EH (cell line): ENCODE measurements at places on chromosomes 11 and 22.
A peak's percentile ranks its signal among the peaks of the same experiment; 100 is the strongest.

DNA sequence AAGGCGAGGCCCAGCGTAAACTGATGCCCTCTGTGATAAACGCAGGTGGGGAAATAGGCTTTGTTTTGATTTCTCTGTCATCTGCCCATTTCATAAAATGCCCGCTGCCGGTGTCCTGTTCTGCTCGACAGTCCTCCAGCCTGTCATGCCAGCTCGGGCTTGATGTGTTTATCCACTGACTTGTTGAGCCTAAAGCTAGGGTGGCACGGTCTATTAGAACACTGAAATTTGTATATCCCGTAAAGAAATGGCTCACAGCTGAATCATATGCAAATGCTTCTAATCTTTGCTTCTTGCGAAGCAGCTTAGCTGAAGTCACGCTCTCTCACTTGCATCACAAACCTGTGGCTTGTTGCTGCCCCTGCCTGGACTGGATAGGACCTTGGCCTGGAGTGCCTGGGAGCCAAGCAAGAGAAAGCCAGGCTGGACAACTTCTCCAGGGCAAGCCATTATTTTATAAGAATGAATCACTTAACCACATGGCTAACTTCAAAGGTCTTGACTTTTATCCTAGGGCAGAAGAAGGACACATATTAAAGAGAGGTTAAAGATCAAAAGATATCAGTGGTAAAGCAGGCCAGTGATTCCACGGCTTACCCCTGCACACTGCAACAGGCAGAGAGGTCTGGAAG is 33.1 kb downstream of the EHF start:
- peak; percentile 96 for DNase-seq

DNA sequence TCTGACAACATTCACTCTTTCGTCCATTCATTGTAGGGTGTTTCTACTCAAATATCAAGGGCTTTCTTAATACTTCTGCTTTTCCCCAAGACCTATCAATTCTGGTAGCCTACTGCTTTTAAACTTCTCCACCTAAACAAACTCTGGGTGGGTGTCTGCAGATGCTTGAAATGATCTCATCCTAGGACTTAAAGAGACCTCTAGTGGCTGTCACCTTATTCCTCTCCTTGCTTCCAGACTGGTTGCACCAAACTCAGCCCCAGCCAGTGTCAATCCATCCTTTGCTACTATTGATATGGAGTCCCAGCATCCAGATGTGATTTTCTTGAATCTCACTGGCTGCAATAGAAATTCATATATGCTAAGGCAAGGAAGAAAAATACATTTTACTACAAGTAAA is 274.7 kb downstream of the NXPE2 start:
- no peak for DNase-seq

- DNase-seq, result no peak
Measured at GRCh38 chr22:19593991-19594569, 69.9 kb upstream of the CLDN5 start.

GRCh38 chr11:2740275-2740940 is 40.6 kb upstream of the KCNQ1OT1 start:
- DNase-seq, result no peak

DNA sequence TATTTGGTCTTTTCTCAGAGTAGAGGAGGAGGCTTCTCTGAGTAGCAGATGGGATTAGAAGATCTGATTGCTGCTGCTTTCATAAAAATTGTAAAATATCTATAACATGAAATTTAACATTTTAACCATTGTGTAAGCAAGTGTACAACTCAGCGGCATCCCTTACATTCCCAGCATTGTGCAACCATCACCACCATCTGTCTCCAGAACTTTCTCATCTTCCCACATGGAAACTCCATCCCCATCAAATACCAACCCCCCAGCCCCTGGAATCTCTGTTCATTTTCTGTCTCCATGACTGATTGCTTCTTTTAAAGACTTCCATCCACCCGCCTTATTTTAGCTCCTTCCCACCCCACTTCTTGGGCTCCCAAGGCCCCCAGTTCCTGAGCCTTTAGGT is 32.3 kb downstream of the MRGPRD start:
- peak; percentile 55 for DNase-seq

GRCh38 chr11:131063638-131064037 is 147.4 kb upstream of the SNX19 start:
- DNase-seq, result no peak

GRCh38 chr11:10674440-10674855 is 19.1 kb downstream of the IRAG1 start:
- peak; percentile 52 for DNase-seq

DNA sequence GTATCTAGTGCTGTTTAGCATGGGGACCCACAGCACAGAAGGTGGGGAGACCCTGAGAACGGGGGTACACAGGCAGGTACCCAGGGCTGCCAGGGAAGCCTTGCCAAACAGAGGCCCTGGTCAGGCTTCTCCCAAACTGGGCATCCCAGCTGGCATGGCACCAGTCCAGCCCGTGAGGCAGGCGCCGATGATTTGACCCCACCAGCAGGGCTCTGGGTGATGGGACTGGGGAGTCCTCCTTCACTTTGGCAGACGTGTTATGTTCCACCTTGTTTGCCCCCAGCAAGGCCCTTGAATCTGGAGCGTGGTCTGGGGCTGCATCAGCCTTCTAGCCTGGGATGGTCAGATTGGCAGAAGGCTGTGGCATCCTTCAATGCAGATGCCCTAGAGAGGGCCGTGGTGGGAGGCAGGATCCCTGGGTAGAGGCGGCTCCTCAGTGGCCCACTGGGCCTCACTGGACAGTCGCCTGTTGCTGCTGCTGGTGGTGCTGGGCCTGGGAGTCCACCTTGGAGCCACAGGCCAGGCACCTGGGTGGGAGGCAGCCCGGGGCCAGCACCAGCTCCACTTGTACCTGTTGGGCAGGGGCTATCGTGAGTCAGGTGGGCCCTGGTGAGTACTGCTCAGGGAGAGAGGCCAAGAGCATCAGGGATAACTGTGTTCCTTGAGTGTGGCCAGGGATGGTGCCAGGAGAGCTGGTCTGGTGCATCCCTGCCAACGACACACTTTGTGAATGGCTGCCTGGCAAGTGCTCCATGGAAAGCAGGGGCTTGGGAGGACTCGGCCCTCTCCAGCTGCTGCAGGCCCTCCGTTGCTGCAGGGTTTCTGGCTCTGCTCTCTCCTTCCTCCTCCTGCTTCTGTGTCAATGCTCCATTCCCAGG is 3.3 kb downstream of the ADORA2A start:
- DNase-seq, result no peak

DNA sequence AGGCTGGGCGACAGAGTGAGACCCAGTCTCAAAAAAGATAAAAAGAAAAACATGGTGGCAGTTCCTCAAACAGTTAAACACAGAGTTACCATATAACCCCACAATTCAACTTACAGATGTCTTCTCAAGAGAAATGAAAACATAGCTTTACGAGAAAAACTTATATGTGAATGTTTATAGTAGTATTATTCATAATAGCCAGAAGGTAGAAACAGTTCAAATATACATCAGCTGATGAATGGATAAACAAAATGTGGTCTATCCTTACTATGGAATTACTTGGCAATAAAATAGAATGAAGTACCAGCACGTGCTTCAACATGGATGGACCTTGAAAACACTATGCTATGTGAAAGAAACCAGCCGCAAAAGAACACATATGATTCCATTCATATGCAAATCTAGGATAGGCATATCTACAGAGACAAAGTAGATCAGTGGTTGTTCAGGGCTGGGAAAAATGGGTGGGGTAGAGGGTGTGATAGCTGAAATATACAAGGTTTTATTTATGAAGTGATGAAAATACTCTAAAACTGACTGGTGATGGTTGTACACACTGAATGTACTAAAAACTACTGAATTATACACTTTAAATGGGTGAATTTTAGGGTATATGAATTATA is 12.4 kb downstream of the NF2 start:
- peak; percentile 9 for DNase-seq

DNA sequence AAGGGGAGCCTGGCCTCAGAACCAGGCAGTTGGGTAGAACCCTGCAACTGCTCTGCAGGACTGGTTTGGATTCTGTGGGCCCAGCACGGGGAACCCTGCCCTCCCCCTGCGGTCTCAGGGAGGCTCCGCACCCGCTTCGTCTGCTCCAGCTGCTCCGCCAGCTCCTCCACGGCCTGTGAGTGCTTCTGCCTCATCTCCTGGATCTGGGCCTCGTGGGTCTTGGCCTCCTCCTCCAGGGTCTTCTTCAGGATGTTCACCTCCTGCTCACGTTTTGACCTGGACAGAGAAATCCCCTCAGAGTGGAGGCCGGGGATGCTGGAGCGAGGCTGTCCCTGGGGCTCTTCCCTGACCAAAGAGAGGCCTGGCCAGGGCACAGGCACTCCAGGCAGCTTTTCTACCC is 41.9 kb downstream of the APOL1 start:
- no peak for DNase-seq

DNA sequence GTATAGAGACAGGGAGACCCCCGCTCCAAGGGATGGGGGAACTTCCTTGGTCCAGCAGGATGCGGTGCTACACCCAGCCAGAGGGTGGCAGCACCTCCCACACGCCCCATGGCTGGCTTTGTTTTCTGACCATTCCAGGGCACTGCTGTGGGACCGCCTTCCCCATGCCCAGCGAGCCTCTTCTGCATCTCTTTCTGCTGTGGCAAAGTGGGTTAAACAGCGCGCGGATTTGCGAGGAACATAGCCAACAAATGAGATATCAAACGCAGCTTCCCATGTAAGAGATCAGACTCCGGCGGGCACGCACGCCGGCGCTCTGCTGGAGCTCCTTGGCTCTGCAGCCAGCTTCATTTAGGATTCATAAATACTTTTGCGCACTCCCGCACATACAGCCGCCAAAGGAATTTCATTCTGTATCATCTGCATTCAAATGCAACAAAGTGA is 485.8 kb upstream of the CADM1 start:
- no peak for DNase-seq

- peak; percentile 21 for DNase-seq
Measured at GRCh38 chr22:27149921-27150543, 492.6 kb downstream of the MIAT start.

- no peak for DNase-seq
Measured at GRCh38 chr11:38814670-38815069, 2216.6 kb upstream of the RAG2 start.

DNA sequence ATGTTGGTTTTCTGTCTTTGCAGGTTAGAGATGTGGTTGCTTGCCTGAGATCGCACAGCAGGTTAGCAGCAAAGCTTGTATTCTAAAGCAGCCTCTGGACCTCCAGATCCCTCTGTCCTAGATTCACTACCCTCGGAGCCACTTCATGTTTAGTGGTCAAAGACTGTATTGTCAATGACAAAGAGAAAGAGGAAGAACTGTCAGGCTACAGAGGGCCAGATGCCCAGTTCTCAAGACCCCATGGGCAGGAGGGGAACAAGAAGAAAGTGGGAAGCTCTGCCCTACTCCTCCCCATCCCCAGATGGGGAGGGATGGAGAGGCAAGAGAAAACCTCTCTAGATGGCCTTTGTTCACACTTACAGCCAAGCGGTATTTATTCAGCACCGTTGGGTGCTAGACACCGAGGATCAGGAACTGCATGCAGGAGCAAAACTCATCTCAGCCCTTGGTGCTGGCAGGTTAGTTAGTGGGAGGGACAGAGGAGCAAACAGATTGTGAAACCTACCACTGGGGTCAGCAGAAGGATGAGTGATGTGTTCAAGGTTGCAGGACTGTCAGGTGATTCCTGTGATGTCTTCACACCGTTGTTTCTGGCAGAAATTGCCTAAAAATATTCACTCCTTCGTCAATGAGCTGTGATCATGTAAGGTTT is 38.3 kb upstream of the PTPRJ start:
- no peak for DNase-seq

GRCh38 chr22:36577019-36577418 is 48.1 kb upstream of the EIF3D start:
- DNase-seq, result peak; percentile 96

GRCh38 chr11:20259506-20259905 is 99.2 kb upstream of the DBX1 start:
- DNase-seq, result peak; percentile 7

- no peak for DNase-seq
Measured at GRCh38 chr11:71992136-71992730, 6.5 kb upstream of the IL18BP start.

- DNase-seq, result no peak
Measured at GRCh38 chr11:64558065-64558745, 32.8 kb upstream of the SLC22A12 start.

DNA sequence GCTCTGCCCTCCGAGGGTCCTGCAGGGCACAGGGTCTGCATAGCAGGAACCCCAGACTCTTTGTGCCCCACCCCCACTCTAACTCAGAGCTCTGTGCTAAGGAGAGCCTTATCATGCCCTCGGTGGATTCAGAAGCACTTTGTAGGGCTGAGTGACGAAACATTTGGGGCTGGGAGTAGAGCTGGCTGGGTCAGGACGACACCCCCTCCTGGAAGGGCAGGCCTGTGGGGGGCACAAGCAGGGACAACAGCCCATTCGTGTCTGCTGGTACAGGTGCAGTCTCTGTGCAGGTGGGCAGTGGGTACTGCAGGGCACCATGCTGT is 8.9 kb downstream of the APOBEC3A start:
- no peak for DNase-seq

DNA sequence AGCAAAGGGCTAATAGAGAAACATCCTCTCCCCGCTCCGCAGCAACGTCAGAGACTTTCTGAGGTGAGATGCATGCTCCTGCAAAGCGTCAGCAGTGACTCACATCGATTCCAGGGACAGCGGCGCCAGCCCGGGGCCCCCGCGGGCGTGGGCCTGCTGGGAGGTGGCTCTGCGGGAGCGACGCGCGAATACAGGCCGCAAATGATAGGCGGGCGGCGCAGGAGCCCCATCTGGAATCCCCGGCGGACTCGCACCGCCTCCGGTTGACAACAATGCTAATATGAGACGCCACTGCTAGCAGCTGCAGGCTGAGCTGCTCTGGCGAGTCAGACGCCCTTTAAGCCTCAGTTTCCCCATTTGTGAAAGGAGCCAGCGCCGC is 557 bp downstream of the RANGAP1 start:
- peak; percentile 92 for DNase-seq
